Lung (tissue), 17 donors: ENCODE measurements at places on chromosomes 1 and 21. TPM values are rescaled to one million over a fixed set of nuclear protein-coding genes. Genes with fewer than 3 reads are reported as not detected.

DNA sequence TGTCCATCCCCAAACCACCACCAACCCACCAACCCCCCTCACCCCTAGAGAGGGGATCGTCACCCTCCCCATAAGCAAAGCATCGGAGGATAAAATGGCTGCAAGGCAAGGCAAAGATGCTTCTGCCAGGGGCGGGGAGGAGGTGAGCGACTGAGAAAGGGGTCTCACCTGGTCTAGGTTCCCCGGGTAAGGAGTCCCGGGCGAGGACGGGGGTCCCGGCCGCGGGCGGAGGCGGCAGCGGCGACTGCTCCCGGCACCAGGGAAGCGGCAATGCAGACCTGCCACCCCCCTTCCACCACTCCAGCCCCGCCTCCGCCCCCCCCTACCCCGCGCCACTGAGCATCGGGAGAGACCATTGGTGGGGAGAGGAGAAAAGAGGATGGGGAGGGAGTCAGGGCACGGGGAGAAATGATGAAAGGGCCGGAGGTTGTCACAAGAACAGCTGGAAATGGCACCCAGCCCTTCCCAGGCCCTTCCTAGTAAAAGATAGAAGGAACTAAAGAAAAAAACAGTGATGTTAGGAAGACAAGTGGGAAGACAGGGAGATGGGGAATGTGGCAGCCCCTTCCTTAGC, at the start of gene SV2A:
Gene SV2A (minus strand): TSS at position 274 of the 574 bp plus-strand sequence. CDS start 4,004 bp downstream, outside the sequence.
- peak; percentile 74 for DNase-seq

DNA sequence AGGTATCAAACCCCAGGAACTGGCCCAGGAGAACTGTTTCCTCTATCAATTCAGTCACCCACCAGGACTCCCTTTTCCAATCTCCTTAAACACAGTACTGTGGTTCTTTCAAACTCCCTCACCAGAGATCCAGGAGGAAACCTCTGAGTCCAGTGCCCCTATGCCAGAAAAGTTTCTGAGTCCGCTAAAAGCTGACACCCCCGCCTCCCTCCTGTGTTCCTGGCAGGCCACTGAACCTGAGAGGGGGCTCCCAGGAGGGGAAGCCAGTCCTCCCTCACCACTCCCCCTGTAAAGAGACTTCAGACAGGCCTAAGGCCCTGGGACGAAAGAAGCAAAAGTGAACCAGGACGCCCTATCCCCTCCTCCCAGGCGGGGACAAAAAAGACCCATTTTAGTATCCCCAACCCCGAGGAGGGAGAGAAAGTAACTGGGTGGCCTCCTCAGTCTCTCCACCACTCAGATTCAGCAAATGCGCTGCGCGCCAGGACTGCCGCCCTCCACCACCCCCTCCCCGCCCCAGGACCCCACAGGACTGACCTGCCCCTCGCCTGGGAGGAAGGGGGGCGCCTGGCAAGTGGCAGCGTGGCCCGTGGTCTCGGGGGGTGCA, 624 bp downstream of the SLC41A1 start:
- DNase-seq = peak; percentile 68

DNA sequence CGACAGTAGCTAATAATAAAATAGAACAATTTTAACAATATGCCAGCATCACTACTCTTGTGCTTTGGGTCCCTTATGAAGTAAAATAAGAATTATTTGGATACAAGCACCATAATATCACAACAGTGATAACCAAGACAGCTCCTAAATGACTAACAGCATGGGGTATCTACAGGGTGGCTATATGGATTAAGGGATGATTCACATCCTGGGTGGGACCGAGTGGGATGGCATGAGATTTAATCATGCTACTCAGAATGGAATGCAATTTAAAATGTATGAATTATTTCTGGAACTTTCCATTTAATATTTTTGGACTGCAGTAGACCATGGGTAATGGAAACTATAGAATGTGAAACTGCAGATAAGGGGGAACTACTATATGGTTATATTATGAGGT, 28.1 kb upstream of the B3GALNT2 start:
- no peak for DNase-seq

GRCh38 chr21:33109574-33110339, 39.8 kb downstream of the OLIG1 start:
- DNase-seq = peak; percentile 51

GRCh38 chr1:209609041-209609790, 25.7 kb downstream of the CAMK1G start:
- DNase-seq = no peak

- DNase-seq = no peak
Measured at GRCh38 chr21:42132183-42132582, 61.1 kb downstream of the UMODL1 start.

GRCh38 chr1:94209425-94209824, 28.0 kb downstream of the ARHGAP29 start:
- no peak for DNase-seq

DNA sequence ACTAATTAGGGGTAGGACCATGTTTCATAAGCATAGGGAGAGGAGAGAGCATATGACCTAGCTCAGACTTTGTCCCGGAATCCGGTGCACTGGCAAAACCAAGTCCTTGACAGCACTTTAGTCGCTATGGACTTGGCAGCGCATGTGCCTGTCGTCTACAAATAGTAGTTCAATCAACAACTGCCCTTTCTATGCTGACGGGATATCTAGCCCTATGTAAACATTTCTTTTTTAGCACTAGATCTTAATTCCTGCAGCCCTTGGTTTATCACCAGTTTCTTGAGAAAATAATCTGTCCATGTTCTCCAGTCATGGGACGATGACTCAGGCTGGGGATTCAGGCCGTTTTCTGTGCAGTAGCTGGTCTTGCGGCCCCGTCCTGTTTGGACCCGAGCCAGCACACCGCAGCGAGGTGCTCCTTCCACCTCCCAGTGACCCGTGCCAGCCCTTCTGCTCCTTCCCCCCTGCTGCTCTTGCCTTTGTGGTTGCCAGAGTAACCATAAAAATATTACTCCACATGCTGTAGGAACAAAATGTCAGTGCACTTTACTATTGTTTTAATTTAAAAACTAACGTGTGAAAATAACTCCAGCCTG, 8.6 kb upstream of the MT1HL1 start:
- DNase-seq = peak; percentile 53

- DNase-seq = no peak
Measured at GRCh38 chr21:42360317-42360716, 6.0 kb downstream of the TFF1 start.

- DNase-seq = no peak
Measured at GRCh38 chr1:205344066-205344928, 12.4 kb downstream of the KLHDC8A start.

DNA sequence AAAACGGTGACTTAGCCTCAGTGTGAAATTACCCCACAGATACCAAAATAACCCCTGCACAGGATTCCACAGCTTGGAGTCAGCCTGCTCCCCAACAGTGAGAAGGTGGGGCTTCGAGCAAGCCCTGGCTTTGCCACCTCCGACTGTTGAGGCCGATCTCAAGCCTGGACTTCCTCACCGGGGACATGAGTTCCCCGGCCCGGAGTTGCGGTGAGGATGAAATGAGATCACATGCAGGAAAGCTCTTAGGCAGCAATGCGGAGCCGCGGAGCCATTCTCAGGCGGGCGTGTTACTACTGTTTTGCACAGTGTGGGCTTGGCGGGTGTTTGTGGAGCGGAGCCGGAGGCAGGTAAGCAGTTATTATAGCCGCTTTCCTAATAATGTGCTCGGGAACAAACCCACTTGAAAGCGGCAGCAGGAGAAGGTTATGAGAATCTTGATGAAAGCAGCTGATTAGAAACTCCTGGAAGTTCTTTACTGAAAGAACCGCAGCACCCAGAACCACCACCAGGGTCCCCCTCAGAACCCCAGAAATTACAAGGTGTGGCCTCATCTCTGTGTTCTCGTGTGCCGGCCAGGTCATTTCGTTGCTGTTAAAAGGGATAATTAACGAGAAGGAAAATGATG, 3.9 kb upstream of the CLSTN1 start:
- DNase-seq = no peak

DNA sequence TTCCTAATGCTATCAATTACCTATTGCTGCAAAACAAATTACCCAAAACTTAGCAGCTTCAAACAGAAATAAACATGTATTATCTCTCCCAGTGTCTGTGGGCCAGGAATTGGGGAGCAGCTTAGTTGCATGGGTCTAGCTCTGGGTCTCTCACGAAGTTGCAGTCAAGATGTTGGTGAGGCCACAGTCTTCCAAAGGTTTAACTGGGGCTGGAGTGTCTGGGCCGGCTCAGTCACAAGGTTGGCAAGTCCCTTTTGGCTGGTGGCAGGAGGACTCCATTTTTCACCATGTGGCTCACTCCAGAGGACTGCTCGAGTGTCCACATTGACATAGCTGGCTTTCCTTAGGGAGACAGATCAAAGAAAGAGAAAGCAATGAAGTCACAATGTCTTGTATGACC, 5.0 kb upstream of the LRP8 start:
- DNase-seq = no peak

- DNase-seq = no peak
Measured at GRCh38 chr1:17558541-17558940, 19.0 kb downstream of the ARHGEF10L start.

DNA sequence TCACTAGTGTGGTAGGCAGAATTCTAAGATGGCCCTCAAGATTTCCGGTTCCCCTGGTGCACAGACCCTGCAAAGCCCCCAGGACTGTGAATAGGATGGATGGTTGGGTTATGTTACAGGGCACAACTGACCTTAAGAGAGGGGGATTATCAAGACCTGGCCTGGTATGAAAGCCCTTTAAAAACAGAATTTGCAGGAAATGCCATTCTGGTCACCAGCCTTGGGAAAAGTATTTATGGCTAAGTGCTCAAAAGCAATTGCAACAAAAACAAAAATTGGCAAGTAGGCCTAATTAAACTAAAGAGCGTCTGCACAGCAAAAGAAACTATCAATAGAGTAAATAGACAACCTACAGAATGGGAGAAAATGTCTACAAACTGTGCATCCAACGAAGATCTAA, 144.7 kb upstream of the EDN2 start:
- no peak for DNase-seq

GRCh38 chr1:171961861-171962260, 120.6 kb downstream of the DNM3 start:
- DNase-seq = no peak

KRTAP10-6 gene
- not detected for total RNA-seq

NPR1 gene
- 98.9 TPM for total RNA-seq

FAM72B gene
- total RNA-seq = 1.1 TPM
